Heart right ventricle (tissue), 16 donors: ENCODE measurements at places on chromosomes 2 and 18. TPM values are rescaled to one million over a fixed set of nuclear protein-coding genes. Genes with fewer than 3 reads are reported as not detected.

SPP2 gene
- total RNA-seq, result not detected

CDH7 gene
- total RNA-seq, result not detected

DNA sequence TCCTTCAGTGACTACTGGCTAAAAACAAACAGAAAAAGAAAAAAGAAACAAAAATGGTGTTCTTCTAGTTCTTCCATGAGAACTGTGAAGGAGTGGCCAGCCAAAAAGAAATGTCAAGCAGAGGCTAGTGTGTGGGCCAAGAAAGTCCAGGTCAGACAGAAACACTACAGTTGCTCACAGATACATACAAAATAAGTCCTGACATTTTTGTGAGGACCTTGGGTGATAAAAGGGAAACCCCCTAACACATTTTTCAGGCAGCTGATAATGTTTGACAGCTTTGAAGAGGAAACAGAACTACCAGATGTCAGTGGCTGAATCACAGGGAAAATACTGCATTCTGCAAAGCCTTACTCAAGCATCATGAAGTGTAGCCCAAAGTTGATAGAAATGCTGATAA is 28.1 kb downstream of the ARHGAP25 start:
- no peak for DNase-seq

ACSL3 gene
- 58.0 TPM for total RNA-seq

GRCh38 chr2:60834270-60834717 is 47.1 kb upstream of the REL start:
- DNase-seq, result no peak
